ENCODE measurements at places on chromosomes 12 and 14.

GRCh38 chr12:58923781-58924180 is 3.5 kb upstream of the LRIG3 start:
- DNase-seq = no peak

DNA sequence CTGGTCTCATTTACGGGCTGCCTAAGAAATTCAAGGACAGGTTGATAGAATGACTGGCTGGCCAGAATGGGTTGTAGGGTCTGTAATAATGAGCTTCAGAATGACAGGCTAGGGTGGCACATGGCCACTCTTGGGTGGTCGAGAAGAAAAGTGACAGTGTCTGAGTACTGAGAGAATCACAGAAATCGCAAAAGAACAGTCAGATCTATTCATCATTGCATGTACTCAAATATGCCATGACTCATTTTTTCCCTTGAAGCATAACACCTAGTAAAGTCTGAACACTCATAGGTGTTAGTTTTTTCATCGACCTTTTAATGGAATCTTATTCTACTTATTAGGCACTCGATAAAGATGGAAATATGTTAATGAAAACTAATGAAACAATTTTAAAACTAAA is 37.8 kb upstream of the SEL1L start:
- no peak for DNase-seq

GRCh38 chr12:115251727-115252126 is 567.8 kb upstream of the TBX3 start:
- DNase-seq = no peak

GRCh38 chr12:11927286-11927935 is 143.3 kb upstream of the BCL2L14 start:
- no peak for DNase-seq

DNA sequence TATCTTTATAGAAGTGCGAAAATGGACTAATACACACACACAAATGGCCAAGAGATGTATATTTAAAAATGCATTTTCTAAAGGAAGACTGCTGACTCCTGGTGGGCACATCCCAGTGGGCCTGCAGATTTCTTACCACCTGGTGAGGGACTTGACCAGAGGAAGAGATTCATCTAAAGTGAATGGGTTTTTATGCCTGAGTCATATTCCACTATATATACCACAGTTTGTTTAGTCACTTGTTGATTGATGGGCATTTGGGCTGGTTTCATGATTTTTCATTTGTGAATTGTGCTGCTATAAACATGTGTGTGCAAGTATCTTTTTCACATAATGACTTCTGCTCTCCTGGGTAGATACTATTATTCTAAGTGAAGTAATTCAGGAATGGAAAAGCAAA is 277.3 kb downstream of the SLC16A7 start:
- DNase-seq = no peak

- no peak for DNase-seq
Observed at GRCh38 chr12:101763246-101763931, 24.1 kb upstream of the SYCP3 start.

DNA sequence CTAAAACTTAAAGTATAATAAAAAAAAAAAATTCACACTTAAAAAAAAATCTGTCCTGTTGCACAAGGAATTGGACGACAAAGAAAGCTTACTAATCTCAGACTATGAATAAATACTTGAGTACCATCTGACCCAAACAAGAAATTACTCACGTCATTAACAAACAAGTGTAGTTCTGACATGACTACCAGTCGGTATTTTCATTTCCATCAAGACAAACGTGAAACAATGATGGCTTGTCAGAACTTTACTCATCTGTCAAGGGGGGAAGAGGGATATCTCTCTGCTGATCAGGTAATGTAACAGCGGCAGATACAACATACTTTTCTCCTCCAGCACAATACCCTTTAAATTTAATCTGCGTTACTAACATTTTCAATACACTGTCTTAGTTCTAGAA is 78.3 kb downstream of the CDK17 start:
- DNase-seq = no peak

- no peak for DNase-seq
Observed at GRCh38 chr12:48602192-48602989, 32.5 kb upstream of the LALBA start.

DNA sequence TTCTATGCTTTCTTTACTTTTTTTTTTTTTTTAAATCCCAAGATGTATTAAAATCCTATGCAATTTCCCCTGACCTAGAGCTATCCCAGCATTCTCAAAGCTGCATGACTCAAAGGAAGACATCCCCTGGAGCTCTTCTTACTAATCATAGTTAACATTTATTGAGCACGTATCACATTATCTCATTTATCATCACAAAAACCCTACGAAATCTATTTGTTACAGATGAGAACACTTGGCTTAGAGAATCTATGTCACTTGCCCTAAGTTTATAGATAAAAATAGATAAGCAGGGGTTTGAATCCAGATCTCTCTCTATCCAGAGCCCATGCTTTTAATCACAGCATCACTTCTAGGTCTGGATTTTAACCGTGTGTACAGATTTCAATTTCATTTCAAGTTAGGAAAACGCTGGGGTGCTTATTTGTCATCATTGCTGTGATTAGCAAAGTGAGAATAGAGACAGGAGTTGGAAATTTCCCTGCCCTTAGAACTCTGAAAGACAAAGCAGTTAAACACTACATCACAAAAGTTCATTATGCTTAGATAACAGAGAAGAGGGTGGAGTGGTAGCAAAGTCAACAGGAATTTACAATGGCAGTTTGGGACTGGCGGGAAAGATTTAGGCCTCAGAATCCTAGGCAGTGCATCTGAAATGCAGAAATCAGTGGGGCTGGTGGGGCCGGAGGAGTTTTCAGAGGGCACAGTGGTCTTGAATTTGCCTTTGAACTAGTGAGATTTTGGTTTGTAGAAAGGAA is 177.7 kb upstream of the FRMD6 start:
- DNase-seq = no peak

DNA sequence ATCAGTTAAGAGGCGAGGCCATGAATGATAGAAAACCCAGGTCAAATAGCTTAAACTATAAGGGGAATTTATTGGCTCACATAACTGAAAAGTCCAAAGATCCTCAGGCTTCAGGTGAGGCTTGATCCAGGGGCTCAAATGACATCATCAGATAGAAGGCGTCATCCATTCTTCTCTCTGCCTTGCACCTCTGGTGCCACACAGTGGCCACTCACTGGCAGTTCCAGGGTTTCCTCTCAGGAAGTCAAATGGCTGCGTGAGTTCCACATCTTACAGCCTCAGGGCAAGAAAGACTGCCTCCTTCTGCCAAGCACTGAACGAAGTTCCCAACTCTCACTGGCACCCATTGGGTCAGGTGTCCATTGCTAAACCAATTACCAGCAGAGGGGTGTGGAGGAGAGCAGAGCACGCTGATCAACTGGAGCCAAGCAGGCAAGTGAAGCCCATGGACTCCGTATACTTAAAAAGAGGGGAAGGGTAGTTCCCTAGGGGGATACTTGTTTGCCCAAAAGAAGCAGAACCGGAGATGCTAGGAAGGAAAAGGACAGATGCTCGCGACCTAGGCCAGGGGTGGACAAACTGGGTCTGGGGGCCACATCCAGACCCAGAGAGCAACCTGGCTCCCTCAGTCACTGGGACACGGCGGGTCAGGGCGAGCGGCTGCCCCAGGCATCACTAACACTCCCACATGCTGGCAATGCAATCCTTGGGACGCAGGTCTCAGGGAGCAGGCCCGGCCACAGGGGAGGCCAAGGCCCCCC is 69.3 kb downstream of the SERPINA3 start:
- peak; percentile 56 for DNase-seq

- DNase-seq = no peak
Observed at GRCh38 chr12:120408771-120409170, 29.1 kb upstream of the COX6A1 start.

- no peak for DNase-seq
Observed at GRCh38 chr12:104230304-104231095, 14.9 kb downstream of the TXNRD1 start.

GRCh38 chr12:102917026-102917787 is at the start of gene PAH:
Gene PAH (minus strand): TSS chr12:102917244. CDS start chr12:102917130, 114 bp downstream.
- peak; percentile 8 for DNase-seq

DNA sequence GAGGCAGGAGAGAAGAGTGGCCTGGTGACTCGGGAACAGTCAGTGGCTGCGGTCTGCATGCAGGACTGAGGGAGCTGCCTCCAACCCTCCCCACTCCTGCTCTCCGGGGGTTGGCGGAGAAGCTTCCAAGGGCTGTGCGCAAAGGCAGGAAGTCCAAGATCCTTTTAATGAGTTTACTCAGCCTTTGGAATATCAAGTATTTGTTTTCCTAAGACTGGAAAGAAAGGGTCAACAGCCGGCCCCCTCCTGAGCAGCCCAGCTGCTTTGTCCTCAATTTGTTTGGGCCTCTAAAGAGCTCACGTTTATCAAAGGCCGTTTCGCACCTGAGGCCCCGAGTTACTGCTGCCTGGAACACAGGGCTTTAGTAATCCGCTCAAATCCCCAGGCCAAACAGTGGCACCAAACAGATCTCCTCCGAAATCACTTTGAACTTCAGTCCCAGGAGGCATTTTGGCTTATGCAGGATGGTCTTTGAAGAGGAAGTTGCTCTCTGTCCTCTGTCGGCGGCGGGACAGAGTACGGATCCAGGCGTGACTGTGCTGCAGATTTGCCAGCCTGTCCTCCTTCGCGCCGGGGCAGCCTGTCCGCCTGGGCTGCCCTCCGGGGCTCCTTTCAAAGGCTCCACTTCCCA is 117.2 kb upstream of the FZD10 start:
- peak; percentile 51 for DNase-seq

DNA sequence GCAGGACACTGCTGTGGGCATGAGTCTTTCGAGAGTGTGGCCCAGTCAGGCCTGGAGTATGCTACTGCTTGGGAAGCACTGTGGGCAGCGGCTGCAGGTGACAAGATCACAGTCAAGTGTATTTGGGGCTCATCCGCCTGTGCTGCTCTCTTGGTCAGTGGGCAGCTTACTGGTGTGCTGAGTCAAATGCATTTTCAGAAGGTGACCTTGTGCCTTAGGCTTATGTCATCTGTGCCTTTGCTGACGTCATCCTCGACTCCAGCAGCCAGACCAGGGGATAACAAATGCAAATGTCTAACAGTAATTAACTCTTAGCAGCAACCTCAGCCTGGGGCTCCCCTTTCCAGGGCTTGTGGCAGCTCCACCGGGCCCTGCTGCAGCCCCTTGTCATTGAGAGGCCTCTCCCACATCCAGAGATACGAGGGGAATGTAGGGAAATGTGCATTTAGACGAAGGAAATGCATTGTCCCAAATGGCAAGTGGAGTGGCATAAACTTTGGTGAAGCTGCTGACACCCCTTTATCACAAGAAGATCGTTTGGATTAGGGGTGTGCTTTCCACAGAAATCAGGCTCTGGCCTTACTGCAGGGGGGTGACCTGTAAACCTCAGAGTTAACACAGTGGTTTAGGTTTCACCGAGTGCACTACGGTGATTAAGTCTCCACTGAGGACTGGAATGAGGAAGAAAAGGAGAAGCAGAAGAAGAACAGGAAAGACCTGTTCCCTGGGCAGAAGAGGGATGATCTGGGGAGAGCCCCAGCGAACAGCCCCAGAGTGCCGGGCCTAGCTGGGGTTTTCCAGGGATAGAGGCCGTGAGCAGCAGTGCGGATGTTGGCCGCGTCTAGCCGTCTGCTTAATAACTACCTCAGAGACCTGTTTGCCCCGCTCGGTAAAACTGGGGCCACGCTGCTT is 39.7 kb downstream of the PSMA6 start:
- DNase-seq = no peak
